Smooth muscle cell of the brain vasculature (primary cell): ENCODE measurements at places on chromosomes 7 and 10.

- DNase-seq: no peak
These were observed 18.9 kb downstream of the ABI1 start for GRCh38 chr10:26841733-26842317.

- no peak for DNase-seq
These were observed 89.4 kb downstream of the INPP5A start for GRCh38 chr10:132626761-132627665.

DNA sequence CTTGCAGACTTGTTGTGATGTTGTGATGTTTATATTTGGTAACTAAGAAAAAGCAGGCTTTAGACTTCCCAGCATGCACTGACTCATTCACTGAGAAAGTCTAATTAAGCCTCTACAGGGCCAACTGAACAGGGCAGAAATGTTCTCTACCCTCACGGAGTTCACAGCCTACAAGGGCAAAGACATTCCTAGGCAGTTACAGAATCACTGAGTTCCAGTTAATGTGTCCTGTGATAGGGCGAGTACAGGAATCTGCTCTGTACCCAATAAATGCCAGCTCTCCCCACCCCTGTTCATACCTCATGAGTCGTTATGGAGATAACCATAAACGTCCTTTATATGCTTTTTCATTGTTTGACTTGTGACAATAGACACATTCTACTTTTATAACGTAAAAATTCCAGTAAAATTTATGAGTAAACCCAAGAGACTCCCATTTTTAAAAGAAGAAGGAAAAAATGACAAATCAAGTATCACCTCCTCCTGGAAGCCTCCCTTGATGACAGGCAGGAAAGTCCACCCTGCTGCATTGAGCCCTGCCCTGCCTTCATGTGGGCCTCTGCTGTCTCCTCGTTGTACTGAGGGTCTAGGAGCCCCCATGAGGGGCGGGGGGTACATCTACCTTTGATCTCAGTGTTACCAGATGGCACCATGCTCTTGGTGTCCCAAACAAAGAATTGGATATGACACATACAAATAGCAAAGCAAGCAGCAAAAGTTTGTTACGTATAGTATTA, 14.3 kb downstream of the MUC12 start:
- DNase-seq: no peak

DNA sequence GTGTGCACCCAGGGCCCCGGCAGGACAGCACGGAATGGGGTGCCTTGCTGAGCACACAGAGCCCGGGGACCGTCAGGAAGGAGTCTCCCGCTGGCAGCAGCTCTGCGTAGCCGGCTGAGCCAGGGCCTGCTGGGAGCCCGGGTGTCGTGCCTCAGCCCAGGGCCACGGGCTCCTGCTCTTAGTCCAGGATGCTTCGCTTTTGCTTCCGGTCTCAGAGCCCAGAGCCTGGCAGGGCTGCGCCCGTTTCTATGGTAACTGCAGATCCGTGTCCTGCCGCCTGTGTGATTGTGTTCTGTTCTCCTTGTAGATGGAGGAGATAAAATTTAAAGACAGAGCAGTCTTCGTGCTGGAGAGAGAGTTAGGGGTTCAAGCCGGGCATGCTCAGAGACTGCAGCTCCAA, 53.7 kb upstream of the DPYSL4 start:
- DNase-seq: no peak

DNA sequence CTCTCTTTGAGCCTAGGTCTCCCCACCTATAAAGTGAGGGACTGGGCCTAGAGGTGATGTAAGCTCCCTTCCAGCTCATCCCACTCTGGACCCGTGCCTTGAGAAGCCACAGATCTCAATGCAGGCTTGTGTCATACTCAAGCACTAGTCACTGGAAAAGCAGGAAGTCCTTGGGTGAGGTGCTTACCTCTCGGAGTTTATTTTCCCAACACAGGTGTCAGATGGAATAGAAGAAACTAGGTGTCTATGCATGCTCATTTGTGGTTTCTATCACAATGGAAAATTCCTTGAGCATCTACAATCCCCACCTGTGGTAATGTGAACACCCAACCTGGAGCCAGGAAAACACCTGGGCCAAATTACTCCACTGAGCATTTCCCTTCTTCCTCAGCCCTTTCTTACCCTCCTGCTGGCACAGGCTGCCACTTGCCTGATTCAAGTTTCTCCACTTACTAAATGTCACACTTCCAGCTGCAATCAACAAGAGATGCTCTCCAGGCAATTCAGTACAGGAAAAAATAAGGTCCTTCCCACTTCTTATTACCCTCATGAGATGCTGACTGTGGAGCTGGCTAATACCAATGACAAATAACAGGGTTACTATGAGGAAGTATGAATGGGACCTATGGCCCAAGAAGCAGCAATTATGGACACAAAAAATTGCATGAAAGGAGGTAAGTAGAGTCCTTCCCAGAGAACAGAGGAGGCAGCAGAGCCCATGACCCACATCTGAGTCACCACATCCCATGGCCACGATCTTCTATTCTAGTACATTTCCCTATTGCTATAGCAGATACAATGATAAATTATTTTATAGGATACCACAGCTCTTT, 13.1 kb downstream of the LSM5 start:
- DNase-seq: no peak
